ENCODE measurements at places on chromosomes 3 and 15.

- peak; percentile 4 for DNase-seq
These were observed 33.2 kb upstream of the ZDHHC23 start for GRCh38 chr3:113914646-113915045.

GRCh38 chr3:52373676-52374075, 57.6 kb downstream of the DNAH1 start:
- DNase-seq, result no peak

- no peak for DNase-seq
These were observed 215.3 kb downstream of the CPNE4 start for GRCh38 chr3:131819381-131820055.

DNA sequence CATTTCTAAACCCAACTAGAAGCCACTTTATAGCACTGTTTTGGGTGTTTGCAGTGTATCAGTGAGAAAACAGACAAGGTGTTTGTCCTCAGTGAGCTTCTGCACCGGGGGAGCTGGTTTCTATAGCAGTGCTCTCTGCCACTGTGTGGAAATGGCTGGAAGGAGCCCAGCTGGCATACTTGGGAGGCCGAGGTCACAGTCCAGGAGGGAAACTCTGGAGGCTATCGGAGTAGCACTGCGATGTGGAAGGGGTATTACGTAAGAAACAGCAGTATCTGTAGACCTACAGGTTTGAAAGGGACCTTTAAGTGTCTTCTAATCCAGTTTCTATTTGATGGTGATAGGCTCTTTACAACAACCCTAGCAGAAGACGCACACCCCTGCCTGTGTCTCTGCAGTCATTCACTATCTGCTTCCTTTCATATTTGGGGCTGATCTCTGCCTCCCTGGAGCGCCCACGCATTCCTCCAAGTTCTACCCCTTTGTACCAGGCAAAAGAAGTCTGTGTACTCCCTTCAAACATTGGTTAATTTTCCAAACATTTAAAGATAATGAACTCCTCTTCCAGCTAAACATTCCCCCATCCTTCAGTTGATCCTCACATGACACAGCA, 87.4 kb upstream of the ADAMTS17 start:
- DNase-seq, result no peak

- no peak for DNase-seq
These were observed 40.6 kb upstream of the SLC9A9 start for GRCh38 chr3:143888846-143889245.

DNA sequence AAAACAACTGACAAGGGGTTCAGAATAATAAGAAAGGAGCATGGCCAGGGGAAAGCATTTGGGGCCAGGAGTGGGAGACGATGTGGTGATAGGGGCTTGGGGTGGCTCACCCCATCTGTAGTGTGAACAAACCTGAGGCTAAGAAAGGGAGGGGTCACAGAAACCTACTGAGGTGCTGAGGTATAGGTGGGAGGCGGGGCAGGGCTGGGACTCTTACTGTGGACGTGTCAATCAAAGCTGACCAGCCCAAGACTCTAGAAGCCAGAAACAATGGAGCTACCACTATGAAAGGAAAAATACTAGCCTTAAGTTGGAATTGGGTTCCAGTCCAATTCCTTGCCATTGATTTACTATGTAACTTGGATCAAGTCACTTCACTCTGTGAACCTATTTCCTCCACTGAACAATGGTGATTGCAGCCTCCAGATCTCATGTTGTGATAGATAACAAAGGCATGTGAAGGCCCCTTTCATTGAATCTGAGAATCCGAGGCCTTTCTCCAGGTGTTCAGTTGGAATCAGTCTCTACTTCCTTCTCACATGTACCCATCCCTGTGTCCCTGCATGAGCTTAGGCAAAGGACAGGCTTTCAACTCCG, 260.9 kb upstream of the HES1 start:
- no peak for DNase-seq

GRCh38 chr15:42670451-42670850, 66.5 kb downstream of the CDAN1 start:
- no peak for DNase-seq

DNA sequence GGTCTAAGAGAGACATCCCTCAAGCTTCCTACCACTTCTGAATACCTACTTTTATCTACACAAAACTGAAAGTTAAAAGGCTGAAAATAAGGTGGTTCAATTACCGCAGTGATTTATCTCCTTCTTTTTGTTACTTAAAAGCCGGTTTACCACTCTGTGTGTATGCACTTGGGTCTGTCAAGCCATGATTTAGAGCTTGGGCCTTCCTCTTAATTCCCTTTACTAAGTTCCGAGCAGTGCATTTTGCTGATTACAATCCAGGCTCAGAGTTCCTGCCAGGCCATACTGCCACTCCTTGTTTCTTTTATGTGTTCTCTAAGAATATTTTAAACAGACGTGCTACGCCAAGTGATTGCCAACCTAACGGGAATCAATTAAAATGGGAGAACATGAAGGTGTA, 16.5 kb downstream of the KCTD6 start:
- DNase-seq, result no peak

- DNase-seq, result no peak
These were observed 157.5 kb downstream of the PDZRN3 start for GRCh38 chr3:73467211-73467610.

DNA sequence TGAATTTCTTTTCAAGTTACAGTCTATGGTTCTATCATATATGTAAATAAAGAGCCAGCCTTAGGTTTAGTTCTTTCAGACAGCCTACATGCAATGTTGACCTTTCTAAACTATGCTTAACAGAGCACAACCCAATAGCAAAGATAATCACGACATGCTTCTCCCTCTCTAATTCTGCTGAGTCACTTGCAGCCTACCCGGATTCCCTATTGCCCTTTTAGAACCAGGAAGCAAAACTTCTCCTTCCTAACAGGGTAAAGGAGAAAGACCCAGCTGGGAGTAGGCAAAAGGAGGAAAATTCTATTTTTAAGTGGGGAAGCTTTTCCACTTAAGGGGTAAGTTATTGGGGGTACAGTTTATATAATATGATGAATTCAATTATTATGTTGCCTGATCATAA, 79.3 kb downstream of the SLC7A14 start:
- DNase-seq, result peak; percentile 50

DNA sequence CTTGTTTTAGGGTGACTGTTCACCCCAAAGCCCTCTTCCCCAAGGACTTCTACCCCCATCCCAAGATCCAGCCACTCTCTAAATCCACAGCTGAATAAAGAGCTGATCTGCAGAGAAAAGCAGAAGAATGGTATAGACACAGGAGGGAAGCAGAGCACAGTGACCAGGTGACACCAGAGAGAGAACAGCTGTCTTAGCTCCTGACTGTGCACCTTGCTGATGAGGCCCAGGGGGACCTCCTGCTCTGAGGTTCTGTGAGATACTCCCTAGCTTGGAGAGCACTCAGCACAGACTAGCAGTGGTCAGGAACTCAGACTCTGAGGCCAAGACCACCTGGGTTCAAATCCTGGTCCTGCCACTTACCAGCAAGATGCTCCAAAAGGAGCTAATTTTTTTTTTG, 17.7 kb downstream of the MCF2L2 start:
- no peak for DNase-seq

DNA sequence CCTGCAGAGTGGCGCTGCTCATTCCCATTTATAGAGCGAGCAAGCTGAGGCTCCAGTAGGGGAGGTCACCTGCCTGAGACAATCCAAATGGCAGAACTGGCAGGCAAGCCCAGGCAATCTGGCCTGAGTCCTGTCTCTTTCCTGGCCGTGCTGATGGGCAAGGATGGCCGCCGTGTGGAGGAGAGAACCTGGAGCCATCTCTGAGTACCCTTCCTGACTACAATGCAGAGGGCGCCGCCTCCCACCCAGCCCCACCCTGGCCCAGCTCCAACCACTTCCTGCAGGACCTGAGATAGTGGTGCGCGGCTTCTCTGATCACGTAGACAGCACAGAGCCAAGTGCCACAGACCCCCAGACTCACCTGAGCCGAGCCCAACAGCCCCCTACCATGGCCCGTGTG, 7.0 kb downstream of the TLR9 start:
- no peak for DNase-seq

GRCh38 chr3:46490338-46491084, 7.3 kb upstream of the RTP3 start:
- peak; percentile 51 for DNase-seq

GRCh38 chr3:57731311-57731710, 24.8 kb upstream of the SLMAP start:
- no peak for DNase-seq

GRCh38 chr3:134313847-134314587, 60.2 kb downstream of the AMOTL2 start:
- no peak for DNase-seq

GRCh38 chr15:70195171-70195570, 97.5 kb upstream of the TLE3 start:
- DNase-seq, result no peak

DNA sequence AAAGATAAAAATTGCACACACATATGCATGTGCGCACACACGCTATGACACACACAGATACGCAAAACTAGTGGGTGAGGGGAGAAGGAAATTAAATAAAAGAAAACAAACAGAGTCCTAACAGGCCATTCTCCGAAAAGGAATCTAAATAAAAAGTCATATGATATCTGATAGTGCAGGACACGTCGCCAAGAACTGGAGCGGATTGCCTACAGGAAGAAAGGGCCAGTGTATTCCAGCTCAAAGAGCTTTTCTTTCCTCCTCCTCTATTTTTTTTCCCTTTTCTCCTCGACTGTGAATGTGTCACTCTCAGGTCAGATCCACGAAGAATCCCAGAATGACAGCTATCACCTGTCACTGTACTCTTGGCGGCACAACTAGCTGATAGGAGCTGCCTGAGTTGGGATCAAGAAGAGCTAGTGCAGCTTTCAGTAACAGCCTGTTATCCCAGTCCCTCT, 157.8 kb downstream of the TIGIT start:
- no peak for DNase-seq

DNA sequence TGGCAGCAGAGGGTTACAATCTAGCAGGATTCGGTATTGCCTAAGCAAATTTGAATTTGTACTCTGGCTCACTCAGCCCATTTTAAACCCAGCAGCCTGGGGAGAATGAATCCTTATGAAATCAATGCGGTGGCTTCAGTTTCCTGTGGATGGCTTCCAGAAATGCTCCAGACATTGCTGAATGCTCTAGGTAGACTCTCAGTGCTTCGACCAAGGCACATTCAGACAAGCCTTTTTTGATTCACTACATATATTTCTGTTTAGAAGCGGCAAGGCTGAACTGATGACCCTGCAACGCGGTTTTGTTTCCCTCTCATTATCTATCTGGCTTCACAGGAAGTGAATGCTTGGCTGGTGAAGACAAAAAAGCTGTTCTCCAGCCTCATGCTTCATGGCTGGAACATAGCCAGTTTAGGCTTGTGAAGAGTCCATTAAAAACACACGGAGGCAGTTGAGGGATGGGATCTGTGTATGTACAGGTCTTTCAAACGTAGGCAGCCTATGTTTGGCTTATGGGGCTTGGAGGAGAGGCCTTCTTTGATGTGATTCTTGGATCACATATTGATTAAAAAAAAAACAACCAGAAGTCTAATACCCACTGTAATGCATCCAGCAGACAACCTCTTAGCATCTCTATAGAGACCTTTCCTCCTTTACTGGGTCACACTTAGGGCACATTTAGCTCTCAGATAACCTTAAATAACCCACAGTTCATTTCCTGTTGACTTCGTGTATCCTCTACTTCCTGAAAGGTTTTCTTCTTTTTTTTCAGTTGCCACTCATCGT, 400.2 kb upstream of the TBL1XR1 start:
- peak; percentile 21 for DNase-seq
